ENCODE measurements at places on chromosomes 5 and 9.

GRCh38 chr9:33464045-33464636 is 9.6 kb downstream of the NOL6 start:
- DNase-seq: no peak

GRCh38 chr5:121158451-121158850 is 693.2 kb upstream of the FTMT start:
- DNase-seq: no peak

DNA sequence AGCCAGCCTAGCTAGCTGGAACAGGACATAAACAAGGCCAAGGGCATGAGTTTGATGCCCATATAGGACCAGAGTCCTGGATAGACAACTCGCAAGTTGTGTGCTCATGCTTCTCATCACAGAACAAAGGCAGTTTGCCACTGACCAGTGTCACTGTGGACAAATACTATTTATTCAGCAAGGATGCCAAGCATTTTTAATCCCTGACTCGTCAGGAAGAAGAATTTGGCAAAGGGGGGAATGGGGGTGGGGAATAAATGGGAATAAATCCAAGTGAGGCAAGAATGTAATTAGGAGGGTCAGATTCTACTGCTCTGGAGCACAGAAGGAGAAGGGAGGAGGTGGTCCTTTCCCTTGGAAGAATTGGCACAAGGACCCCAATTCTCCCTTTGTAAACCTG is 46.8 kb upstream of the ANKRD55 start:
- no peak for DNase-seq

- DNase-seq: no peak
Observed at GRCh38 chr5:40678026-40678425, 1.7 kb upstream of the PTGER4 start.

GRCh38 chr9:35732185-35732799 is at the start of the genes CREB3 and TLN1:
CREB3 (plus strand) TSS chr9:35732666; CDS start chr9:35732773, 107 bp downstream.
TLN1 (minus strand) TSS chr9:35732195; CDS start chr9:35725694, 6,501 bp downstream.
- DNase-seq: peak; percentile 93

DNA sequence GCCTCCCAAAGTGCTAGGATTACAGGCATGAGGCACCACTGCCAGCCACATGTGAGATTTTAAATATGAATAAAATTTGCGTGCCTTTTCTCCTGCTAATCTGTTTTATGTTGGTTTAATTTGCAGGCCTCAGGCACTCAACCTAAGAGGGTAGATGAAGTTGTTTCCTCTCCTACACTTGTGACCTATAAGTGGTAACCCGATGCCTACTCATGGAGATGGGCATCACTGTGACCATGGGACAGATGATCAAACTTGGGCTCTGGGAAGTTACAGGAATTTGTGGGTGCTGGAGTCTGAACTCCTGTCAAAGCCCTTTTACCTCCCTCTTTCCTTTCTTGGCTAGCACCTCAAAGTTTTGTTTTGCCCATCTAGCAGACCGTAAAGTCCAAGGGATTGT is 1.1 kb downstream of the SLC28A3 start:
- no peak for DNase-seq

- DNase-seq: no peak
Observed at GRCh38 chr9:37329576-37329975, 92.9 kb upstream of the GRHPR start.

DNA sequence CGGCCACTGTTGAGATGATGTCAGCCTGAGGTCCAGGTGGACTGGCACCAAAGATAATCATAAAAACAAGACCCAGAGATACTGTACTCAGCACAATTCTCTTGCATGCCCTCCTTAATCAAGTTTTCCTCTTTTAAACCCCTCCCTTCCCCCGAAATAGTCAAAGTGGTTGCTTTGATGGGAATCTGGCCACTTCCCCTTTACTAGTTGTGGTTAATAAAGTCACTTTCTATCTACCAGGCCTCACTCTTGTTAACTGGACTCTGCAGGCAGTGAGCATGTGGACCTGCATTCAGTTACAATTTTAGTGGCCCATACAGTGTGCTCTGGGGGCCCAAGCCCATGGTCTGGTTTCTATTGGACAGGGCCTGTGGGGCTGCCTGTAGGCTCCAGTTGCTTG is 17.5 kb downstream of the FBP2 start:
- DNase-seq: no peak

- DNase-seq: no peak
Observed at GRCh38 chr5:179375236-179375685, 30.0 kb upstream of the ADAMTS2 start.

DNA sequence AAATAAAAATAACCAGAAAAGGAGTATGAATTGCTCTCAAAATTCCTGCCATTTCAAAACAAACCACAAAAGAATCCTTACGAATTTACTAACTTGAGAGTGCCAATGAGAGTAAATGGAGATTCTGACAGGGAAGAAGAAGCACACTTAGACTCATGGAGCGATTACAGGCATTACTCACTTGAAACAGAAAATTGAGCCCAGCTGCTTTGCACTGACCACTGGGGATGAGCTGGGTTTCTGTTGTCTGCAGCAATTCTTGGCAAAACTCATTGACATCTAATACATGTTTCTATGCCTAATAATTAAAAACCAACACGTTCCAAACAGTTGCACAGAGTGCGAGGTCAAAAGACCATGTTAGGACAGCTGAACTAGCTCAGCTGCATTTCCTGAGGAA is 731.6 kb downstream of the DNAH5 start:
- DNase-seq: no peak

DNA sequence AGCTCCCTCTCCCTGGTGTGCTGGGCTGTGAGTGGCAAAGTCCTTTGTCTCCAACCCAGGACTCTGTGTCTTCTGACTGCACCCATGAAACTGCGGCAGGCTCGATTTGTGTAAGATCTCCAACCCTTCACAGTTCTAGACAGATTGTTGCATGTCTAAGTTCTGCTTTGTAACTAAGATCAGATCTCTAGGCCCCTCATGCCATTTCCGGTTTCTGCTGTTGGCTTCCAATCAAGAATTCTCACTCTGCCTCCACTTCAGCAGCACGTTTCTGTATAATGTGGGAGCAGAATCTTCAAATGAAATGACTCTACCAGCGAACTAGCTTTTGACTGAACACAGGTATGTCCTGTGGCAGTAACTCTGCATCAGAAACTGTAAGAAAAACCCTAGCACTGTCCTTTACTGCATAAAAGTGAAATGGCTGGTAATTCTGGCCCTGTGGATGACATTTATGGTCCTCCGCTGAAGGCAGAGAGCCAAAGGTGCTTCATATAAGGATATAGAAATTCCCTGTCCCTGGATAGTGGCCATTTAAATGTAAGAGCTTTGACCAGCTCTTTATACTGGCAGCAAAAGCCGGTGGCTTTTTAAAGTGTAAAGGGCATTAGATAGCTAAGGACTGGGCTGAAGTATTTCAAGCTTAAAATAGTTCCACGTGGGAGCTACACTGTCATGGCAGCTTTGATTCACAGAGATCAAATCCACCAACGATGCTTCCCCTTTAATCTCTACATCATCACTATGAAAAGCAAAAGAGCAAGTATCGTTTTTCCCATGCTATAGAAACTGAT is 319.0 kb upstream of the CDH6 start:
- no peak for DNase-seq

DNA sequence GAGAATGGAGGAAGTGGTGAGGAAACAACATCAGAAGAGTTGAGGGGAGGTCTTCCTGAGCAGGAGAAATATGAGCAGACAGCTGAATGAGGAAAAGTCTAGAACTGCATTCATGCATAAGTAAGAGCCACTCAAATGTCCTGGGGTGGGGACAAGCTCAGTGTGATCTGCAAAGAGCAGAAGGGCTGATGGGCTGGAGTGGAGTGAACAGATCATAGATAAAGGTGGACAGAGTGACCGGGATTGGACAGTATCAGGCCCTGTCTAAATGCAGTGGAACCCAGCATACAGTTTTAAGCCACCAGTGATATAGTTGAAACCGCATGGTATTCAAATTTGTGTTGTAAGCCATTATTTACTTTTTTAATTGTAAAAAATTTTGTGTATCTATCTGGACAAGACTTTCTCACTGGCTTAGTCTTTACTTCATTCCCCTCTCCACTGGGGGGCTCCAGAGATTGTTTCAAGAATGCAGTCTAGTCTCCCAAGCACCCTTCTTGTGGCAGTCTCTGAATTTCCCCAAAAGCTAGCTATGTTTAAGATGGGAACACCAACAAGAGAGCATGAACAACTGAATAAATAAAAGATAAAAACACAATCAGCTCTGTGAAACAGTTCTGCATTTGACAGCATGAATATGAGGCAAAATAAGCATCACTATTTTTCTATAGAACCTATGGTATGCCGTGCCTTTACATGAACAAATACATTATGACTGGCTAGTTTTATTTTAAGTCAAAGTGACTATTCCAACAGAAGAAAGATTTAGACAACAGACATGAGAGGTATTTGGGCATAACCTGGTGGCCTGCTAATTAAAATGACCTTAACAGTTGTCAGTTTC is 10.7 kb upstream of the STK32A start:
- DNase-seq: no peak

- no peak for DNase-seq
Observed at GRCh38 chr5:949275-949543, 56.5 kb downstream of the TRIP13 start.

DNA sequence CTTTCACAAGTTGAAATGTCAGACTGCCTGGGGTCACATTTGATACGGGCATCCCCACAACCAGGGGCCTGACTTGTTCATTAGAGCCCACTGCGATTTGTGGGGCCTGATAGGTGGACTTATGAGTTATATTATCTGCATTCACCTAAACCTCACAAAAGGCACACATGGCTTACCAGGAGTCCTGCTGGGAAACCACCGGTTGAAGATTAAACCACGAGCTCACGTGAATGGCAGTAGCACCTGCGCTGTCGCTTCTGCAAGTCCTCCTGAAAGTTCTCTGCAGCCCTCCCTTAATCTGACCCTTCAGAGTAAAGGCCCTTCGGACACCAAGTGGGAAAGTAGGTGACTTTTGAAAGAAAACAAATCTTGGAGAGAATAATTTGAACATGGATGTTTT is 68.9 kb downstream of the PPIC start:
- DNase-seq: no peak

DNA sequence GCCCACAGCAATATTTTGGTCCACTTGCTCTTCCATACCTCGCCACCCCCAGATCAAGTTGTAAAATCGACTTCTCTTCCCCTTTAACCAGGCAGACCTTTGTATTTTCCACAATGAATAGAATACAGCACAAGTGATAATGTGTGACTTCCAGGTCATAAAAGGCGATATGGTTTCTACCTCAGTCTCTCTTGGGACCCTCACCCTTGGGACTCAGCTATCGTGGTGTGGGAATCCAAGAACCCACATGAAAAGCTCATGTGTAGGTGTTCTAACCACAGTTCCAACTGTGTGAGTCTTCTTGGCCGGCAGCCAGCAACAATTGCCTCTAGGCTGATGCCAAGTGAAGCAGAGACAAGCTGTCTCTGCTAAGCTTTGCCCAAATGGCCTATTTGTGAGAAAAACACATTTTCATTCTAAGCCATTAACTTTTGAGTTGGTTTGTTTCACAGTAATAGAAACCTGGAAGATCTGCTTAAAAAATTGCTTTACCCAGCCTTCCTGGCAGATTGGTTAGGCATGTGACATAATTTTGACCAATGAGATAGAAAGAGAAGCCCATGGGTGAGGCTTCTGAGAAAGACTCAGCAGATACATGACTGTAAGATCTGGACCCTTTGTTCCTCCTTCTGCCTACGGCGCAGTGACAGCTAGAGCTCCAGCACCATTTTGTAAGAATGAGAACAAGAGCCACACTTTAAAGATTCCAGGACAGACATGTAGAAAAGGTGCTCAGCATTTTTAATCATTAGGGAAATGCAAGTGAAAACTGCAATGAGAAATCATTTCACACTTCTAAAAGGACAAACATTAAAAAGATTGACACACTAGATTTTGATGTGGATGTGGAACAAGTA is 18.3 kb upstream of the MLLT3 start:
- peak; percentile 79 for DNase-seq

DNA sequence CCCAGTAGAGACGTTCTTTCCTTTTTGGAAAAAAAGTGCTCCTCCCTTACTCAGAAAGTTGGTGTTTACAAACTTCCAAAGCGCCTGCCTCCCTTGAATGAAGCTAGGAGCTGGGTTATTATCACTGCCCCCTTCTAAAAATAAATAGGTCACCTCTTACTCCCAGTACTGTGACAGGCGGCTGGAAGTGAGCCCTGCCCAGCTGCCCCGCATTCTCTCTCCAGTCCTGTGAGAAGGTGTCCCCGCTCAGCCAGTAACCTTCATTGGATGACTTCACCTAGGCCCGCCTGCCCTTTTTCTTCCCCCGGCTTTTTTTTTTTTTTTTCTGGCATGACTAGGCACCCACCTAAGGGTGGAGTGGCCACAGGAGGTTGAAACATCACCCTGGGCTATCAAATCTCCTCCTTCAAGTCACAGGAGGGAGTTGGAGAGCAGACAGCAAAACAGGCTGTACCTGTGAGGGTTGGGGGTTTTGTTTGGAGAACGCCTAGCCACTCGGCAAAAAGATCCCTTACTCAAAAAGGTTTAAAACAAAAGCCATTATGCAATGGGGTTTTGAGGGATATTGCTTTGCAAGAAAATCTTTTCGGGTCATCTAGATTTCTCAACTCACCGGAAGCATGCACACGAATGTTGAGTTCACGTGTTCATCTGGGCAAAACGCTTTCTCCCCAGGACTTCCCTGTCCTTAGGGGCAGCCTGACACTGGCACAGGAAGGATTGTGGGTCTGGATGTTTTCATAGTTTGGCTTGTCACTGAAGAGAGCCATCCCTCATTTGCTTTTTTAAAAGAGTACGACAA is 43.3 kb upstream of the ZNF622 start:
- DNase-seq: no peak

- peak; percentile 18 for DNase-seq
Observed at GRCh38 chr5:147098233-147098790, 136.5 kb upstream of the STK32A start.

GRCh38 chr5:167336161-167336560 is 955.3 kb upstream of the WWC1 start:
- no peak for DNase-seq

Data from thymus (tissue), 14 donors.